ENCODE measurements at places on chromosomes 5 and 9.

DNA sequence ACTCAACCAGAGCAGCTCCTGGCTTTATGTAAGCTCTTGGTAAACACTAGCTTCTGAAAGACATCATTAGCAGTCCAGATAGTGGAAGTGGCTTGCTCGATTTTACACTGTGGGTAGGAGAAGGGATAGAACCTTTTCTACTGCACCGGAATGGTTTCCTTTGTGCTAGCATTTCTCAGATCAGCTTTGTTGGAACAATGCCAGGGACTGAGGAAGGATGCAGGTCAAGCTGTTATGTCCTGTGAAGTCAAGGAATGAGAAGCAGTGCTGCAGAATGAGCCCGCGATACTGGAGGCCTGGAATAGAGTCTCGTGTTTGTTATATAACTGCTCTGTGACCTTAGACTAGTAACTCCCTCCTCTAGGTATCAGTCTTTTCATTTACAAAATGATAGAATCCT is 233.6 kb downstream of the GABRB2 start:
- DNase-seq = peak; percentile 26

GRCh38 chr9:131096269-131097125 is at the start of gene AIF1L:
Gene AIF1L, plus strand, starts transcription at chr9:131096531. Its CDS starts 99 bp downstream, at chr9:131096630.
- DNase-seq = peak; percentile 76

DNA sequence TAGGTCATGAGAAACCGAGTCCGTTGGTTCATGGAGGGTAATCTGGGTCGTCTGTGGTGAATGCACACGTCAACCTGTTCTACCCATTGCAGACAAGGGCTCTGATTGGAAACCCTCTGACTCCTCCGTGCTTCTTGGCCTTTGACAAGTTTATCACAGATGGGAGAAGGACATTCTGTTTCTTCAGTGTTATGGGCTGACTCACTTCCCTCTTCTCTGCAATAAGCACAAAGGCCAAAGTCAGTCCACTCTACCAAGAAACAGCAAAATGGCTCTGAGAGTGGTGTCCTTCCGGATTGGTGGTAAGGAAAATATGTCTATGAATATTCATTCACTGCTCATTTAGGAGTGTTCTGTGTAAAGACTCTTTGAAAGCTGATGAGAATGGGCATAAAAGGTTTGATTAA is 89.3 kb downstream of the FEM1C start:
- DNase-seq = no peak

DNA sequence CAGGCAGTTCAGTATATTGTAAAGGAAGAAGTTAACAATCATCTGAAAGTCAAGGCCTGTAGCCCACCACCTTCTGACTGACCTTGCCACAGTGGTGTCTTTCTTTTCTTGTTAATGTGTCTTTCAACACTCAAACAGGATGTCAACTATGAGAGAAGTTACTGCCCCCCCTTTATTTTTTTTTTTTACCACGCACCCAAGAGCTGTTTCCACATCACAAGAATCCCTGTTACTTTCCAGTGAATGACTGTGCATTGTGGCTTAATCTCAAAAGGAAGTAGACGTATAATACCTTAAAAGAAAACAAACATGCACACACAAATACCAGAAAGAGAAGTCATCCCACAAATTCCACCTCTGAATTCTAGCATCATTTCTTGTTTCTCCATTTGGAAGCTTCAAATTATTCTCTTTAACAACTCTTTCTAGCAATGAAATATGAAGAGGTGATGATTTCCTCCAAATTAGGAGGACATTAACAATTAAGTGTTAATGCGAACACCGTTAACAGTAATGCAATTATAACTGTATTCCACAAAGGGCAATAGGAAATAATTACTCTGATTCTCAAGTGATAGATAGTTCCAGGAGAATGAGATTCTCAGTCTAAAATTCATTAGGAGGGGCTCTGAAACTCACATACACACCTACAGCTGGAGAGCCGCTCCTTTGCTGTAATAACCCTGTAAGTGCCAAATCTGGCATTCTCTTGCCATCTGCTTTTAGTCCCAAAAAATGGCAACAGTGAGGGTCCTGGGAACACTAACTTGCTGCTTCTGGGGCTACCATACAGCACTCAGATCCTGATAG is 201.0 kb downstream of the EFNA5 start:
- DNase-seq = peak; percentile 54

- DNase-seq = no peak
Observed at GRCh38 chr9:86516564-86516963, 162.4 kb upstream of the TUT7 start.

DNA sequence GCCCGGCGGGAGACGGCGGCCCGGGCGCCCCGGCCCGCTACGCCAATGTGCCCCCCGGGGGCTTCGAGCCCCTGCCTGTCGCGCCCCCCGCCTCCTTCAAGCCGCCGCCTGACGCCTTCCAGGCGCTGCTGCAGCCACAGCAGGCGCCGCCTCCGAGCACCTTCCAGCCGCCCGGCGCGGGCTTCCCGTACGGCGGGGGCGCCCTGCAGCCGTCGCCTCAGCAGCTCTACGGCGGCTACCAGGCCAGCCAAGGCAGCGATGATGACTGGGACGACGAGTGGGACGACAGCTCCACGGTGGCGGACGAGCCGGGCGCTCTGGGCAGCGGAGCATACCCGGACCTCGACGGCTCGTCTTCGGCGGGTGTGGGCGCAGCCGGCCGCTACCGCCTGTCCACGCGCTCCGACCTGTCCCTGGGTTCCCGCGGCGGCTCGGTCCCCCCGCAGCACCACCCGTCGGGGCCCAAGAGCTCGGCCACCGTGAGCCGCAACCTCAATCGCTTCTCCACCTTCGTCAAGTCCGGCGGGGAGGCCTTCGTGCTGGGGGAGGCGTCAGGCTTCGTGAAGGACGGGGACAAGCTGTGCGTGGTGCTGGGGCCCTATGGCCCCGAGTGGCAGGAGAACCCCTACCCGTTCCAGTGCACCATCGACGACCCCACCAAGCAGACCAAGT is 723 bp downstream of the SNX18 start:
- peak; percentile 82 for DNase-seq

DNA sequence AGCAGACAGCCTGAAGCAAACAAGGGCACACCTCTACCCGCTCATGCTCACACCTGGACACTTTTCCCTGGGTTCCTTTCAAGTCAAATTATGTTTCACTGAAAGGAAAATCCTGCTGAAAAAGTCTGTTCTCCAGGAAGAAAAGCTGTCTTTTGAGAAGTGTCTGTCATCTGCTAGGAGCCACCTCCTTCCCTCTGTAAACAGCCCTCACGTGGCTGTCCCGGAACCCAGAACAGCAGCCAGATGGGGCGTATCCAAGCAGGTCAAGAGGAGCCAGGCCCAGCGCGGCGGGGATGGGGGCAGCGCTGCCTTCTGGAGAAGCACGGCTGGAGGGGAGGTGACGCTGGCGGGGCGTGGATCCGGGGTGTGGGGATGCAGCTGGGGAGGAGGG is at the start of gene PNPLA7:
Gene PNPLA7, minus strand, starts transcription at position 172 of the 391 bp plus-strand sequence. CDS start 205 bp downstream, outside the sequence.
- peak; percentile 97 for DNase-seq

- DNase-seq = no peak
Observed at GRCh38 chr5:35904443-35905132, 33.8 kb downstream of the CAPSL start.

All from DMS53 (cell line).